SK-MEL-5 (cell line): ENCODE measurements at places on chromosomes 12 and 14. TPM values are rescaled to one million over a fixed set of nuclear protein-coding genes. Genes with fewer than 3 reads are reported as not detected.

The RTN1 gene
- total RNA-seq, result not detected in 2 replicates

- no peak for DNase-seq
Observed at GRCh38 chr12:17028348-17028747, 422.4 kb upstream of the LMO3 start.

The PCED1B gene
- total RNA-seq, result 0.48 and 0.87 TPM in 2 replicates

GRCh38 chr12:38282886-38283285 lies 33.7 kb upstream of the ALG10B start:
- peak; percentile 7 for DNase-seq

The KRT78 gene
- 0.34 TPM in 1 of 2 replicates, not detected in the other for total RNA-seq

- DNase-seq, result no peak
Observed at GRCh38 chr12:31589598-31589903, 1.4 kb downstream of the DENND5B start.

DNA sequence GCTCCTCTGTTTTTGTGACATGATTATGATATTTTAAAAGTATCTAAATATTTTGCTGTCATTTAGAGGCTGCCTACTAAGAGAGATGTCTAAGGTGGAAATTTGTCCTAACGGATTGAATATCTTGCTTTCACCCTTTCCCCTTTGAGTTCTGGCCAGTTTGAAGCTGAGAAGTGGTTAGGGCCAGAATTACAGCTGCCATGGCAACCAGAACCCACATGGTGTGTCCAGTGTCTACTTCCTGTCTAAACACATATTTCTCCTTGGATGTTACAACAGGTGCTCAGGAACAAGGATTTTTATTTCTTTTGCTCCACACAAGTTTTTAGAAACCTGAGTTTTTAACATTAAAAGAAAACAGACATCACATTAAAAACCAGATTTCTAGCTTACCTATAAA lies 335.1 kb upstream of the OR4E1 start:
- DNase-seq, result no peak

- no peak for DNase-seq
Observed at GRCh38 chr12:67305544-67305943, 36.4 kb downstream of the CAND1 start.

DNA sequence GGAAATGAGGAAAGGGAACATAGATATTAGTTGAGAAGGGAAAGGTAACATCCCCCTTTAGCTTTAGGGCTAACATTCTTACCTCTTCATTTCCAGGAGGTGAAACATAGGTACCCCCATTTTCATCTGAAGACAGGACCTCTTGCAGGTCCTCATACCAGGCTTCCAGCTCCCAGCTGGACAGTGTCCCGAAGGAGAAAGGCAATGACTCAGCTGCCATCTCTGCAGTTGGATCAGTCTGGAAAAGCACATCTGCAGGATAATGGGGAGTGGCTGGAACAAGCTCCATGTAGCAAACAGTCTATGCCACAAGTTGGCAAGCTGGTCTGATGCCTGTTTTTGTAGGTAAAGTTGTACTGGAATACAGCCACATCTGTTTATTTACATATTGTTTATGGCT lies 3.1 kb downstream of the DDIT3 start:
- DNase-seq, result no peak

DNA sequence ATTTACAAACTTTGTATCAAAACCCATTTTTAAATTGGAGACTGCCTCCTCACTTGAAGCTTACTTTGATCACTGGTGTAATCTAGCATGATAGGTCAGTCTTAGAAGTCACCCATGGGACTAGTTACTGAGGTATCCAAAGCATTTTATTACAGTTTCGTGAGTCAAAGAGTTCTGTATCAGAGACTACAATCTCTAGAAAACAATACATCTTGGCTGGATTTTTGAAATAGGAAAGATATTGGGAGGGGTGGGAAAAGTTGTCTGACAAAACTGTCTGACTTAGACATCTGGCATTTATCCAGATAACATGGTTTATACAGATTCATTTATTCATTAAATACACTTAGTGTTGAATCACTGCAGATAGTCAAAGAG lies 173.5 kb upstream of the PDZRN4 start:
- DNase-seq, result no peak

The OLR1 gene
- not detected in 2 replicates for total RNA-seq

GRCh38 chr12:57927086-57927485 lies 14.3 kb upstream of the ATP23 start:
- DNase-seq, result no peak

The IAPP gene
- not detected in 2 replicates for total RNA-seq

GRCh38 chr14:56004786-56005185 lies 113.4 kb upstream of the PELI2 start:
- no peak for DNase-seq

GRCh38 chr12:31796270-31796951 lies 67.6 kb upstream of the AMN1 start:
- DNase-seq, result no peak

DNA sequence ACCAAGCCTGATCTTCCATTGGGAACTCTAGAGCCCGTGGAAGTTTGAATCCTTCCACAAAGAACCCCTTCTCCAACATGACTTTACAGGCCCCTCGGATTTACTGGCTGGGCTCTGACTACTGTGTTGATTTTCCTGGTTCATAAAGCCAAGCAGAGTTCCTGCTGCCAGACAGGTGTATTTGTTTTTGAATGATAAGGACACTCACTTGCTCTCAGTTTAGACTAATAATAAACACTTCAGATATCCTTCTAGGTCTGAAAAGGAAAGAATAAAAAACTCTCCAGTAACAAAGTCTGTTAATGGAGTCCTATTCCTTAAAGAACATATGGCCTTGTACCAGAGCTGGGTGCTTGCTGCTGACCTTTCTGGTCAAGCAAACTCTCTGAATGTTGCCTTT lies 31.0 kb downstream of the SIX1 start:
- no peak for DNase-seq

The SVOP gene
- total RNA-seq, result 0.05 TPM in 1 of 2 replicates, not detected in the other

The IGFBP6 gene
- 1.7 and 1.9 TPM in 2 replicates for total RNA-seq

The KRT83 gene
- total RNA-seq, result not detected in 2 replicates

DNA sequence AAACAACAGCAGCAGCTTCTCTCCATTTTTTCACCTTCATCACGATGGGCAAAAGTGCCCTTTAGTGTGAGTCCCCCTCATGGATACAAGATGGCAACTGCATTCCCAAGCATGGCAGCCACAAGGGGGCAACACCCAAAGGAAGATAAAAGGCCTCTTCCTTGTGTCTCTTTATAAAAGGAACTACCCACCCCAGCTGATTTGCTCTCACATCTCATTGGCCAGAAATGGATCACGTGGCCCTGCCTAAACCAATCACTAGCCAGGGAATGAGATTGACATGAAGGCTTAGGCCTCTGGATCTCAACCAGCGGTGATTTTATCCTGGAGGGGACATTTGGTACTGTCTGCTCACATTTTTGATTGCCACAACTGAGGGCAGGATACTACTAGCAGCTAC lies 21.9 kb upstream of the IFT81 start:
- peak; percentile 86 for DNase-seq

GRCh38 chr12:28497889-28498411 lies 307.7 kb downstream of the CCDC91 start:
- DNase-seq, result peak; percentile 25

DNA sequence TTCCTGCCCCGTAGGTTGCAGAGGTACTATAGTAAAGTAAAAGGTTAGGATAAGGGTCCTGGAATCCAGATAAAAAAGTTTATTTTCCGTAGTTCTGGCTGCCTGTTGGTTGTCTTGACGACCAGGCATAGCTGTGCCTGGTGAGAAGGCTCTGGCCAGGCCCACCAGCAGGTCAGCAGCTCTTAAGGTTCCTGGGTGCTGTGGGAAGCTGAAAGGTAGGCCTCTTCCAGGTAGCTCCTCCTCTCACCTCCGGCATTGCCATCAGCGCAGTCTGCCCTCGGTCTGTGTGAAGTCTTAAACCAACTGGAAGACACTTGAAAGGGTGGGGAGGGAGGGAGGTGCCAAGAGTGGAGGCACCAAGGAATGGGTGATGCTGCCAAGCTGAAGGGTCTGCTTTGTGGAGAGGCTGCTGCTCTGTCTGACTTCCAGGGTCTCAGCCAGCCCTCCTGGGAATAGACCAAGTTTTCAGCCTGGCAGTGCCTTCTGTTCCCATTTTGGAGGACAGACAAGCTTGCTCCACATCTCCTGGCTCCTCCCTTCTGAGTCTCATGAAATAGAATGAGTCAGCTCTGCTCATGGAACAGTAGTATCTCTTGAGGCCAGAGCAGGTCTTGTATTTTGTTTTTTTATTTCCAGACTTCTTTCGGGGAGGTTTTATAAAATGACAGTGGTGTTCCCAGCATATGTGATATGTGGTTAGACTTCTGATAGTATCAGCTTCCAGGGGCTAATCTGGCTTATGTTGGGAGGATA lies 5.2 kb upstream of the ACADS start:
- DNase-seq, result no peak

- no peak for DNase-seq
Observed at GRCh38 chr12:92369636-92370035, 224.0 kb upstream of the BTG1 start.

The TPI1 gene
- total RNA-seq, result 1,835 and 2,004 TPM in 2 replicates

DNA sequence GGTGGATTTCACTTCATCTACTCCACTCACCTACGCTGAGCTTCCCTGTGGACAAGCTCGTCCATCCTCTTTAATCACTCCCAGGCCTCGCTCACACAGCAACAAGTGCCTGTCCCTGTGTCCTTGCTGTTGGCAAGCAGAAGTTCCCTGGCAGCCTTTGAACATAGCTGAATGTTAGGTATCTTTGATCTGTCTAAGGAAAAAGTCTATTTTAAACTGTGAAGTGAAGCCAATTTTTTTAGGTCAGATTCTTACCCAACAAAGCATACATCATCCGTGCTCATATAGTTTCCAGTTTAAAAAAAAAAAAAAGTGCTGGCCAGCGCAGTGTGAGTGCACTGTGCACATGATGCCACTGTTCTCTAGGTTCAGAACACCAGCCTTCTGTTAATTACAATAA lies 36.3 kb downstream of the PPP2R5C start:
- DNase-seq, result no peak

- DNase-seq, result peak; percentile 98
Observed at GRCh38 chr12:751192-751998, 984 bp upstream of the WNK1 start.

The SNAPC1 gene
- total RNA-seq, result 9.6 and 11.6 TPM in 2 replicates

The FGD4 gene
- 30.5 and 32.3 TPM in 2 replicates for total RNA-seq

- no peak for DNase-seq
Observed at GRCh38 chr12:76084863-76085519, 506 bp upstream of the NAP1L1 start.

DNA sequence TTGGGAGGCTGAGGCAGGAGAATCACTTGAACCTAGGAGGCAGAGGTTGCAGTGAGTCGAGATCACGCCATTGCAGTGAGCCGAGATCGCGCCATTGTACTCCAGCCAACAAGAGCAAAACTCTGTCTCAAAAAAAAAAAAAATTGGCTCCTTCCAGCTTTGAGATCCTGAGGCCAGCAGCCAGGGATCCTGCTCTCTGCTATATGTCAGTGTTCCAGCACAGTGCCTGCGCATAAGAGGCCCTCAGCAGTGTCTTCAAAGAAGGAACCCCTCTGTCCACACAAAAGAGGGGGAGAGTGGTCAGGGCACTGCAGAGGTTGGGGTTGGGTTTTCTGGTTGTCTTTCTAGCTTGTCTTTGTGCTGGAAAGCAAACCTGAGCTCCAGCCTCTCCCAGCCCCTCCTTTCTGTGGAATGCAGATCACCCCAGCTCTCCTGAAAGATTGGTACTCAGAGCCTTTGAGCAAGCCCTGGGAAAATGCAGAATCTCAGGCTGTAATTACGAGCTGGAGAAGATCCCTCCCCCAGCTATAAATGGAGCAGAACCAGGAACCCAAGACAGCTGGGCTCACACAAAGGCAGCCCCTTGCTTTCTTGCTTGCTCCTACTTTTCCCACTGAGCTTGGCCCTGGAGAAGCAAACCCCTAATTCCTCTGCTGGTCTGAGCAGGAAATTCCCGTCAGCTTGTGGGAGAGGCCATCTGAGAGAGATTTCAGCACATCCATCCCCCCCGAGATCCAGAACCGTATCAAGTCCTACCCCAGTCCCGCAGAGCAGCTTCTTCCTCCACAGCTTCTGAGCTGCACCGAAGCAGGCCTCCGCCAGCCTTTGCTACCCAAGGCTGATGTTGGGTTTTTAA lies 205.7 kb downstream of the ZFP36L1 start:
- DNase-seq, result no peak

GRCh38 chr12:121905746-121906145 lies 12.6 kb upstream of the CFAP251 start:
- peak; percentile 86 for DNase-seq

- DNase-seq, result no peak
Observed at GRCh38 chr12:43208627-43209026, 343.4 kb downstream of the ADAMTS20 start.

The GPR137C gene
- 0.32 and 0.40 TPM in 2 replicates for total RNA-seq

The ELK3 gene
- total RNA-seq, result 18.9 and 19.2 TPM in 2 replicates

GRCh38 chr12:69846976-69847375 lies 21.9 kb downstream of the MYRFL start:
- no peak for DNase-seq

DNA sequence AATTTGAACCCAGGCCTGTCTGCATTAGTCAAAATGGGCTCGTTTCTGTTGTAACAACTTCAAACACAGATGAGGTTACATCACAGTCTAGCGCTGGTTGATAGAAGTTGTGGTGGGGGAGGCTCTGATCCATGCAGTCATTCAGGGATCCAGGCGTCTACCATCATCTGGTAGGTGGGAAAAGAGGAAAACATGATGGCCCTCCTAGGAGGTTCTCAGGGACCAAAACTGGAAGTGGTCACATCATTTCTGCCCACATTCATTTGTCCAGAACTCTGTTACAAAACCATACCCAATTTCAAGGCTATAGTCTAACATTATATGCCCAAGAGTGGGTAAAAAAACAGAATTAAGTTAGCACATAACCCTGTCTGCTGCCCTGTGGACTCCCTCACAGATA lies 135.1 kb downstream of the PHETA1 start:
- DNase-seq, result no peak

DNA sequence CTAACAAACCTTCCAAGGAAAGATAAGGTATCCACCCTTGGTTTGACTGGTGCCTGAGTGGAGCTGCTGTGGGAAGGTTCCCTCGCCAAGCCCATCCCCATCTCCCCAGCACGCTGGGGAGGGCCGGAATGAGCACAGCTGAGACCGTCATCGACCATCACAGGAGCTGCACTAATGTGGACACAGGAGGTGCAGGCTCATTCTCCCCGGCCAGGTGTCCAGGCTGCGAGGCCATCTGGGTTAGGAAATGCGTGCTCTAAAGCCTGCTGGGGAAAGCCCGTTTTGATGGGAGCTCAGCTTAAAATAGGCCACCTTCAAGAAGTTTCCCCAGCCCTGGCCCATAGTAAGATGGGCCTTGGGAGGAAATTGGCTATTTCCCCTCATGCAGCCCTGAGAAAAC lies 35.2 kb upstream of the FOXN3 start:
- DNase-seq, result no peak

GRCh38 chr12:10802587-10802986 lies at the start of gene TAS2R7:
Gene TAS2R7 (minus strand): TSS chr12:10802627. CDS start chr12:10802570, 57 bp downstream.
- no peak for DNase-seq

The ZC2HC1C gene
- total RNA-seq, result 3.9 and 4.6 TPM in 2 replicates

The CMTM5 gene
- total RNA-seq, result not detected in 2 replicates

The TSPAN9 gene
- total RNA-seq, result 14.2 and 19.3 TPM in 2 replicates

GRCh38 chr12:7934091-7934888 lies 1.7 kb downstream of the SLC2A3 start:
- DNase-seq, result no peak
